H4 (cell line): ENCODE measurements at places on chromosomes 2 and 18.

- DNase-seq: no peak
These were observed 42.9 kb downstream of the MEX3C start for GRCh38 chr18:51154431-51155063.

DNA sequence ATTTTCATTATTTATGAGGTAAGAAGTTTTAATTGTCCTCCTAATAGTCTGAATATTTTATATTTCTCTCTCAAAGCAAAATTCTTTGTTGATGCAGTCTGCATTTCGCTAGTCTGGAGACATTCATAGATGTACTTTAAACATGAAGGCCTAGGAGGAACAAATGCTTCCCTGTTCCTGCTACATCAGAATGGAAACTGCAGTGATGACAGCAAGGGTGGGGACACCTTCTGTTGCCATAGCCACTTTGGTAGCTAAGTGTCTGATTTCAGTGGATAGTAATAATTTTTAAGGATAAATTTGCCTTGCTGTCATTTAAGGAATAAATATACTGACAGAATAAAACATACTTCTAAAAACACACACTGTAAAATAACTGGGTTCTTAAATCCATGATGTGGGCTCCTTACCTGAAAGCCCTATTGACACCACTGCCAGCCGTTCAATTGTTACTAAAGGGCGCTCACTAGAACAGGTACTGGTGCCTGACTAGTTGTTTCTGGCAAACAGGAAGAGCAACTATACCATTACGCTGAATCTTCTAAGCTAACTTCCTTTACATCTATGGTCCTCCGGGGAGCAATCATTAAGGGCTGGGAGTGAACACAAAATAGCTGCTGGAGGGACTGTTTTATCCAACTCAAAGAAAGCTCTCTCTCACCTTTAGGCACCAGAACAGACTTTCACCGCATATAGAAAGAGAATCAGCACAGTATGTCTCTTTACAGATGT, 88.2 kb downstream of the TMEM131 start:
- DNase-seq: no peak

GRCh38 chr2:58045580-58046334, 849 bp upstream of the VRK2 start:
- DNase-seq: no peak

DNA sequence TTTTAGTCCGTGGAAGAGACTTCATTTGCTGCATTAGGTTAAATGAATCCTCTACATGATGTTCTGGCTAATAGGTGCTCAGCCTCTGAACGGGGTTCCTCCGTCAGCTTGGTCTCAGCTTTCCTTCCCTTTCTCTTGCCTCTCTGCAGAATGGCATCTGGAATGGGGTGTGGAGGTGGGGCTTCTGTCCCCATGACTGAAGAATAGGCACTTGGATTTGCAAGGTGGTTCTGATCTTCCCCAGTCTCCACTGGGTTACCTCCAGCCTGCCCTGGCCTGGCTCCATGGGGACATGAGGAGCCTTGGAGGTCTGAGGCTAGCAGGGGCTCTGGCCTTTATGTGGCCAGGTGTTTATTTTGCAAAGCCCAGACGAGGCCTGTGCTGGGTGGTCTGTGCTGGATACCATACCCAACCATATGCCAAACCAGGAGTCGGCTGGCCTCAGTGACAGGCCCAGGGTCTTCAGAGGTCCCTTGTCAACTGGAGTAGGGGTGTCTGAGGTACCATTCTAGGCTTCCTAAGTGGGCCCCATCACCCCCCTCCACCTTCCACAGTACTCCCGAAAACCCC, 28.2 kb upstream of the LAPTM4A start:
- DNase-seq: no peak

DNA sequence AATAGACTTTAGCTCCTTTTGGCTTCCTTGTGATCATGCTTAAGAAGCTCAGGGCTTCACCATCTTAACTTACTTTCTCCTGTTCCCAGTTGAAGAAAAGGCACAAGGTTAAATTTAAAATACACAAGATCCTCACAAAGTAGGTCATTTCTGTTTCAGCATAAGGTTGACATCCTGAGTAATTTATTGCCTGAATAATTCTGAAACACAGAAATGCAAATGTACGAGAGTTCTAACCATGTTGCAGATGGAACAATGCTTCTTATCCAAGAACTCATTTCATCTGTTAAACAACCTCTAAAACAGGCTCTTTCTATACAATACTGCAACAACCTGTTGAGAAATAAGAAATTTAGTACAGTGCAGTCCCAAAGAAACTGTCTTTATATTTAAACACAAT, 395.2 kb downstream of the BCL11A start:
- no peak for DNase-seq

DNA sequence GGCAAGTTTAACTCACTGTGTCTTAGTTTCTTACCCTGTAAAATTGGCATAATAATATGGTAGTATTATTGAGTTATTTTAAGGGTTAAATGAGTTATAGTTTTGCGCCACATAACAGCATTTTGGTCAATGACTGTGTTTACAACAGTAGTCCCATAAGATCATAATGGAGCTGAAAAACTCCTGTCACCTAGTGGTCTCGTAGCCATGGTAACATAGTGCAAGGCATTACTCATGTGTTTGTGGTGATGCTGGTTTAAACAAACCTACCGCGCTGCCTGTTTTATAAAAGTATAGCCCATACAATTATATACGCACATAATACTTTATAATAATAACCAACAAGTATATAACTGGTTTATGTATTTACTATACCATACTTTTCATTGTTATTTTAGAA, 15.8 kb downstream of the UNC80 start:
- DNase-seq: peak; percentile 66

DNA sequence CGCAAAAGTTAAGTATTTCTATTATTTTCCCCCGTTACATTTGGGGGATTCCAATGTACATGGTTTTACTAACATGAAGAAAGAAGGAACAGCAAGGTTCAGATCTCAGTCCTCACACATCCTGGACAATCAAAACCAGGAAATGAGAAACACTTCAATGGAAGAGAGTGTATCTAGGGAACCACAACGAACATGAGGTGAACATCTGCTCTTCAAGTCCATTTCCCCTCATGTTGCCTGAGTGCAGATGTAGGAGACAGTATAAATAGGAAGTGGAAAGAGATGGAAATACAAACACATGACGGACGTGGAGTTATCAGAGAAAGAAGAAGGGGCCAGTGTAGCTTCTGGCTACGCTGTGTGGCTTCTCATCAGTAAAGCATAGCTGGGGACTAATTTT, 52.6 kb downstream of the CHN1 start:
- no peak for DNase-seq

GRCh38 chr2:135530313-135531230, at the start of gene ZRANB3:
Gene ZRANB3, minus strand, starts transcription at chr2:135531218.
- peak; percentile 99 for DNase-seq

- no peak for DNase-seq
These were observed 352.0 kb downstream of the THSD7B start for GRCh38 chr2:137117385-137117784.

- DNase-seq: no peak
These were observed 156.9 kb downstream of the CCBE1 start for GRCh38 chr18:59540346-59540745.

DNA sequence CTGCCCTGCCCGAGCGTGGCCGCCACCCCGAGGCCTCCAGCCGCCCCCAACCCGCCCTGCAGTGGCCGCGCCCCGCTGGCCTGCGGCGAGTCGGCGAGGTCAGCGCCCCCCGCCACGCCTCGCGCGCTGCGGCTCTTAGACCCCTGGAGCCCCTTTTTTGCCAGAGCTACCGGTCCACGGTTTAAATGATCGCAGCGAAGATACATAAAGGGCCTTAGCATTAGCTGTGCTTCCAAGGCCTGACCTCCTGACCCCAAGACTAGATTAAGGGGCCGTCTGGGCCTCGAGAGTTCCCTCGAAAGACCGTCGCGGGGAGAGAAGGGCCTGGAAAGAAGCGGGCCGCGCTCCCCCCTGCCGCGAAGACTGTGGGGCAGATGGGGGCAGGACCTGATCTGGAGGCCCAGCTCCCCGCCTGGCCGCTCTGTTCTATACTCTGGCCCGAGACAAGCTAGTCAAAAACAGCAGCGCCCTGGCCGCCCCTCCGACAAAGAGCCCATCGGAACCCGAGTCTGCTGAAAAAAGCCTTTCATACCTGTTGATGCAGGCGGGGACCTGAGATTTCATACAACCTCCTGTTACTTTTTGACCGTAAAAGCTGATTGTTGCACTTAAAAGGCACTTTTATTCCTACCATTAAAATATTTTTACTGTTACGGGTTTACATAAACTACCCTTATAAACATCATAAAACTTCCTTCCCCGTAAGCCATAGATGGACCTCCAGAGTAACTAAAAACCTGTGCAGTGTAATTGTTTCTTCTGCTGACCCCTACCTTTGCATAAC, 68.7 kb upstream of the PSMD14 start:
- no peak for DNase-seq

DNA sequence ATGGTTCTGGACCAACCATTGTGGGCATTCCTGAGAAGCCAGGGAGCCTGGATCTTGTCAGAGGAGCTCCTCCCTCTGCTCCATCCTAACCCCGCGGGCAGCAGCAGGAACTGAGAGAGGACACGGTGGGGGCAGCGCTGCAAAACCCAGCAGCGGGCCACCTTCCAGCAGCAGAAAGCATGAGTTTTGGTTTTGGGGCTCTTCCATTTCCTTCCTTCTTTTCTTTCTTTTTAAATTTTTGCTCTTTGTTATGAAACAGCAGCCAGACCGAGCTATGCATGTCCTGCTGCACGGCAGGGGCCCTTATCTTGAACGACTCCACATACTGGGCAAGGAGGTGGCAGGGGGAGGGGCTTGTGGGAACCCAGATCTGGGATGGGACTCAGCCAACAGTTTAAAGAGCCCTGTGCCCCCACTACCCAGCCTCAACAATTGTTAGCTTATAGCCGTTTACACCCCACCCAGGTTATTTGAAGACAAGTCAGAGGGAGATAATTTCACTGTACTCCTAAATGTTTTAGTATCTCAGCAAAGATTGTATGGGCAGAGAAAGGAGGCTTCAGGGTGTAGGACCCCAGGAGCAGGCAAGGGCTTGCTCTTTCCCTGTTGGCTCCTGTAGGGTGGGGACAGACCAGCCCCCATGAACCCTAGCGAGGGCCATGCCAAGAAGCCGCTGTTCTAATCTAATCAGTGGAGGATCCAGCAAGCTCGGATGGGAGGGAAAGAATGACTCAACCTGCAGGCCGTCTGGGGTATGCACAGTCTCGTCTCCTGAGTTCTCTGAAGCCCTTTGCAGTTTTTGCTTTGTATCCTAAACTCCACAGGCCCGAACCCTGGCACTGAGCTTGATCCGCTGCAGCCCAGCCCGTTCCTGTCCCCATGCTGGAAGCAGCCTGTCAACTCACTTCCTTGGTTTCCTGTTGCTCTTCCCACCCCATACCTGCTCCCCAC, 75.3 kb downstream of the LRRFIP1 start:
- DNase-seq: peak; percentile 54

DNA sequence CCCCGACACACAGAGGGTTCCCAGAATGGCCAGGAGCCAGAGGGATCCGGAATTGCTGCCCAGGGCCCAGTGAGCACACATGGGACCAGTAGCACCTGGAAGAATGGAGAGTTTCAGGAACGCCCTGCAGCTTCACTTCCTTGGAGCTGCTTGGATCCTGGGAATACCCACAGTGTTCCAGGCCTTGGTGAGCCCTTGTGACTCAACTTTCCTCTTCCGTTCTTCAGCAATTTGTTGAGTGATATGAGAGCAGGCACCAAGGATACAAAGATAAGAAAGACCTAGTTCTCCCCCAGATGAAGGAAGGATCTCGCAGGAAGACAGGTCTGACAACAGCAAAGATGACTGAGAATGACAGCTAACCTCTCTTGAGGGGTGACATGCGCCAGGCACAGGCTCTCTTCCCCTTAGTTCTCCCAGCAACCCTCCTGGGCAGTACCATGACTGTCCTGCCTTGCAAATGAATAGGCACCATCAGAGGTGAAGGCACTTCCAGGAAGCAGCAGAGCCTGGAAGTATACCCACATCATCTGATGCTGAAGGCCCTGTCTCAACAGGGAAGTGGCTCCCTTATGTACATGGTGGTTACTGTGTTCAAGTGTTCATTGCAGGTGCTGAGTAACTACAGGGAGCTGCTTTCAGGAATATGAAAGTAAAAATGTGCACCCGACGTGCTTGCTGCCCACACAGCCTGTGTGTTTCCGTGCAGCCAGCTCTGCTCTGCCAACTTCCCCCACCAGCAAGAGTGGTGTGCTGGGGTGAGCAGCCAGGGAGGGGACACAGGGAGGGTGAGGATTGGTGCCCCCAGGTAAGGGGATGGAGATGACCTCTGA, 116.2 kb downstream of the STPG4 start:
- DNase-seq: no peak

DNA sequence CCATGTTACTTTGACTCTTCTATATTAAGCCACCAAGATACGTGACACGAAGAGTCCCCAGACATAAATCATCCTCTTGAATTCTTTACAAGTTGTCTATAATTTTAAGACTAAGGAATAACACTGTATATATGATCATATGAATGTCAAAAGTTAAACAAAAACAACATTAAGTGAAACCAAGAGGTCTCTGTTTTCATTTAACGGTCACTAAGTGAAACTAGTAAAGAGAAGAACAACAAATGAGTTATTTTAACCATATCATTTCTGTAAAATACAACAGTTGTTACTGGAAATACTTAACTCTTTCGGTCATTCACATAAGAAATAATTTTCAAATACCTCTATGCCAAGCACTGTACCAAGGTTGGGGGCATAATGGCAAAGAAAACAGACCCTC, 45.7 kb upstream of the STK17B start:
- DNase-seq: no peak
